SW 1271 (cell line): ENCODE measurements at places on chromosomes 3 and 15.

GRCh38 chr3:150174179-150174578, 203.5 kb upstream of the PFN2 start:
- no peak for DNase-seq

DNA sequence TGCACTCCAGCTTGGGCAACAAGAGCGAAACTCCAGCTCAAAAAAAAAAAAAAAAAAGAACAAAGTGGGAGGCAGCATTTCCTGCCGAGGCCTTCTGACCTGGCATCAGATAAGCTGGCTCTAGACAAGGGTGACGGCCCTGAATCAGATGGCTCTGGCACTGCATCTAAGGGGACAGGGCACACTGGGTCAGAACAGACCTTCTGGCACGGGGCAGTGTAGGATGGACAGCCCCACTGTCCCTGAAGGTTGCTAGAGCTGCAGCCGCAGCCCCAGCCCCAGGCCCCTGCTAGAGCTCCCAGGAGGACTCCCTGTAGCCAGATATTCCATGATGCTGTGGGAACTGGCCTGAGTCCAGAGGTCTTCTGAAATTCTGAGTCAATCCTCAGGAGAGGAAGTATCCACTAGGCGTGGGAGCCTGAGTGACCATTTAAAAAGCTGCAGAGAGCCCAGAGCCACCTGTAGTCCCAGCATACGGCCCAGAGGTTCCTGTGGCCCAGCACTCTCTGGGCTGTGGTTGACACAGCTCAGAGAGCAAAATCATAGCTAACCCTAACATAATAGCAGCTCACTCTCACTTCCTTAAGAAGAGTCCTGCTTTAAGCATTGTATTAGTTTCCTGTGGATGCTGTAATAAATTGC, 69.2 kb upstream of the MFGE8 start:
- no peak for DNase-seq

DNA sequence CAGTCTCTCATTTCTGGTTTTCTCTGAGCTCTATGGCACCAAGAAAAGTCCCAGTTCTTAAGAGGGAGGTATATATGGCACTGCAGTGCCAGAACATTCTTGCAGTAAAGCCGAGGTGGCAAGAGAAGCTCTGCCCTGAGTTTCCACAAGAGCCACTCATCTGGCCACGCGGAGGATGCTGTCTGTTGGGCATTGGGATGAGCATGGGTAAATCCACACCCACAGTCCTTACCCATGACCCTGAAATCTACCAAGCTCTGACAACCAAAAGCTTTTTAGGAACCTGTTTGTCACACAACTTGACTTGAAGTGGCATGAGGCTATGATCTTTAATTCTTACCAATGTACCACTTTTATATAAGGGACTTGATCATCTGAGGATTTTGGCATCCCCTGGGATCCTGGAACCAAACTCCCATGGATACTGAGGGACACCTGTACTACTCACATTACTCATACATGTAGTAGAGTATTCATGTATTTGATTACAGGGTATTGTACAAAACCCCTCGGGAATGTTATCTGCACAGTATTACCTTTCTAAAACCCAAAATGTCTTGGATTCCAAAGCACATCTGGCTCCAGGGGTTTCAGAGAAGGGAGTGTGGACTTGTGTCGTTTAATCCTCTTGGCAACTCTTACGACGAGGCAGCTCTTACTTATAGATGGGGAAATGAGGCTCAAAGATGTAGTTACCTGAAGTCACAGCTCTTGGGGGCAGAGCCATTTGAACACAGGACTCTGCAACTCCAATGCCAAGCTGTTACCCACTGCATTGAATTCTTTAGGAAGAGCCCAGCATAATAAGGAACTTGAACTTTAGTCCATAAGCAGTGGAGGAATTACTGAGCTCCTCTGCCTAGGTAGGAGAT, 8.8 kb downstream of the RPL32 start:
- no peak for DNase-seq

DNA sequence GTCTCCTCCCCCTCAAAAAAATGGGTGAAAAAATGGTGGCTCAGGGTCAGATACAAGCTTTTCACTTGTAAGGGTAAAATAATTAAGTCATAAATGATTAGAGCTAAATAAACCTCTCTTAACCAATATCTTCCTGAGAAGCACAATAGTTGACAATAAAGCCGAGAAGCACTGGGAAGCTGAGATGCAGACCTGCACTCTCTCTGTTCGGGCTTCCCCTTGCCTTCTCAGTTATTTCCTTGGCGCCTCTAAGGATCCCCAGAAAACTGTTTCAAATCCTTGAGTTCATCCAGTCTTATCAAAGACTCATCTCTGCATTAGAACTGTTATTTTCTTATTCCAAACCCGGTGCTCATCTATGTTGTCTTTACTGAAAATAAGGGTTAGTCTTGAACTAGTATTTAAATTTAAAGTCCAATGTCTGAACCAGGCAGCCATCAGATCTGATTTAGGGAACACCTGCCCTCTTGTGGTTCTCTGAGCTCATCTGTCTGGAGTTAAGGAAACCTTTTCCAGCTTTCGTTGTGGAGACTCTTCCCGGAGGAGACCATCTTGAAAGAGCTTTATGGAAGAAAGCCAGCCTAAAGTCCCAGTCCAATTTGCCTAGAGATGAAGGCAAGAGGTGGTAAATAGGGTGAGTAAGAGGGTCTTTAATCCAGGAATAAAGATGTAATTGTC, 256.4 kb upstream of the MCTP2 start:
- DNase-seq, result no peak

DNA sequence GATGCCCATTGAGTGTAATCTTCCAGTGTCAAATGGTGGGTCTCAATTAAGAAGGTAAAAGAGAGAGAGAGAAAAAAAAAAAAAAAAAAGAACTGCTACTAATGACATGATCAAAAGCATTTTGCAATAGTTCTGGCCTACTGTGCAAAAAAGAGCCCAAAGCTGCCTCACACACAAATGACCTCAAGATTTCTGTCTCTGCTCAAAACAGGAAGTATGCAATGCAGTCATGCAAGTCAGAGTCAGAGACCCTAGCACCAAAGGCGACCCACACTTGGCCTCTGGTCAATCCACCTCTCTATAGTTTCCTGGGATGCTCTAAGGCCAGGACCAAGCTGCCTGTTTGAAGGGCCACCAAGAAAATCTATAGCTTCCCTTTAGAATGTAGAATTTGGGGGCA, 323.5 kb downstream of the VPS13C start:
- DNase-seq, result no peak

DNA sequence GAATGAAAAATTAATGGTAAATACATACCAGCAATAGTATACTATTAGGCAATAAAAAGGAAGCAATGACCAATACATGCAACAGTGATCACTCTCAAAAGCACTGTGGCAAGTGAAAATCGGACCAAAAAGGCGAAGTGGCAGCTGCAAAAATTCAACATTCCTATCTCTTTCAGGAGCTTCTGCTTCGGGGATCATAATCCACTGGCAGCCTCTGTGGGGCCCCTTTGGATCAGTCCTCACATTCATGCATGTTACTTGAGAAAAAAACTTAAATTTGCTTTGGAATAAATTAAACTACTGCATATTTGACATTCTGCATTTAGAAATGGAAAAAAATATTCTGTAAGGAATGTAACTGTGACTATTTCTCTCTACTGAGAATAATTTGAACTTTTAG, 425.6 kb downstream of the NR2F2 start:
- DNase-seq, result no peak

DNA sequence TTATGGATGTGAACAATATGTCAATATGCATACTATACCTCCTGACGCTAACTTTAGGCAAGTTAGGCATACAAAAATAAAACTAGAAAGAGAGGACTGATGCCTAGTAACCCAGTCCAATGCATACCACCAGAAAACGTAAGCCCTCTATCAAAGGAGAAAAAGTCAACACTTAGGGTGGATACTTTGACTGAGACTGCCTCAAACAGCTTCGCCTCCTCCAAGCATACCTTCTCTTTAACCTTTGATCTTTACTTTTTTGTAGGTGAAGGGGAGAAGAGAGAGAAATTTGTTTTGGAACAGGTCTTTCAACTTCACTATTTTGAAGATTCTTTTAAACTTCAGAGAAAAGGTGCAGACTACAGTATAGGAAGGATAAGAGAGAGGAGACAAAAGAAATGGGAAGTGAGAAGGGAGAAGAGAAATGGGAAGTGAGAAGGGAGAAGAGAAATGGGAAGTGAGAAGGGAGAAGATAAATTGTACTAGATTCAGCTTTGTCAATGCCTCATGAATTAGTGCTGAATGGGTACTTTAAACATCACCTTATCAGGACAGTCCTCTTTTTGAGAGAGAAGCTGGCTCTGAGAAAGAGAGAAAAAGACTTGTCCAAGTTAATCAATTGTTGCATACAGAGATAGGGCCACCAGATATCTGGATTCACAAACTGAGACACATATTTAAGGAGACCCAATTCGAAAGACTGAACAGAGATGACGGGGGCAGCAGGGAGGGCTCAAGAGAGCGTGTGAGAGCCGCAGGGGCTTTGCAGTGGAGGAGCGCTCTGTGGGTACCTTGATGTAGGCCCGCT, 1.0 kb downstream of the P3H2 start:
- no peak for DNase-seq

GRCh38 chr15:74191798-74192197, 10.8 kb downstream of the STRA6 start:
- no peak for DNase-seq

DNA sequence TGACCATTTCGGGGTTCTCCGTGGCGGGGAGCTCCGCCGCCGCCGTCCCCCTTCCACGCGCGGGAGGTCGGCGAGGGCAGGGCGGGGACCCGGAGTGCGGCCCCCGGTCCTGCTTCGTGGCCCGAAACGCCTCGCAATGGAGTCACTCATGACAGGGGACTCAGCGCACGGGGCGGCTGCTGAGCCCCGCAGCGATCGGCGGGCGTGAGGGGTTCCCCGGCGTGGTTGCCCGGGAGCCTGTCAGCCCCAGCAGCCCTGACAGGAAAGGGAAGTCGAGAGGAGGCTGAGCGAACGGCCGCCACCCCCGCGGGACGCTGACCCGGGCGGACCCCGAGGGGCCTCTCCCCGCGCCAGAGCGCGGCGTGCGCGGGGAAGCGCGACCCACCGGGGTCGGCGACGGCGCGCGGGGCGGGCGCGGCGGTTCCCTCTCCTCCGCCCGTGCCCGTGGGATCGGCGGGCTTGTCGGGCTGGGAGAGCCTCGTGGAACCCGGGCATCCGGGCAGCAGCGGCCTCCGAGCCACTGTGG, 564 bp upstream of the PIGZ start:
- DNase-seq, result no peak

DNA sequence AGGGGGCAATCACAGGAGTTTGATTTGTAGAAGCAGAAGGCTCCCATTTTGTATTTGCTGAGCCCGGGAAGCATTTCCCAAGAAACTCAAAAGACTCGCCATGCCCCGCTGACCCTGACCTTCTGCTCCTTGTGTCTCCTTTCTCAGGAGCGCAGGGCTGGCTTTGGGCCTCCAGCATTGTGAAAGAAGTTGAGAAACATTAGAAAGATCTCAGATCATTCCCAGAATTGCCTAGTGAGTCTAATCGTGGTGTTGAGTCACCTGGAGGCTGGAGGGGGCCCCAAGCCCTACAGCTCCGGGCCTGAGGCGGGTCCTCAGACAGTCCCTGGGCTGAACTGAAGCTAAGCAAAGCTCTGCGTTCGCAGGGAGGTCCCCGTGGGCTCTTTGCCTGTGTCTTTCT, 10.9 kb upstream of the PIGZ start:
- DNase-seq, result no peak

- no peak for DNase-seq
Measured at GRCh38 chr3:136136454-136136853, 59.7 kb downstream of the MSL2 start.

DNA sequence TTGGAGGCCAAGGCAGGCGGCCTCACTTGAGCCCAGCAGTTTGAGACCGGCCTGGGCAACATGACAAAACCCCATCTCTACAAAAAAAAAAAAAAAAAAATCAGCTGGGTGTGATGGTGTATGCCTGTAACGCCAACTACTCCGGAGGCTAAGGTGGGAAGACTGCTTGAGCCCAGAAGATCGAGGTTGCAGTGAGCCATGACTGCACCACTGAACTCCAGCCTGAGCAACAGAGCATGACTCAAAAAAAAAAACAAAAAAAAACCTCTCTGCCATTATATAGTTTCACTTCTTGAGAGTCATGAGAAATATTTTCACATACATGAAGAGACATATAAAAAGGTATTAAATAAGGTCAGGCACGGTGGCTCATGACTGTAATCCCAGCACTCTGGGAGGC, 45.9 kb upstream of the CP start:
- no peak for DNase-seq

GRCh38 chr3:169454823-169455222, 208.7 kb downstream of the MECOM start:
- no peak for DNase-seq

- no peak for DNase-seq
Measured at GRCh38 chr3:113551820-113552219, 19.5 kb downstream of the SIDT1 start.

DNA sequence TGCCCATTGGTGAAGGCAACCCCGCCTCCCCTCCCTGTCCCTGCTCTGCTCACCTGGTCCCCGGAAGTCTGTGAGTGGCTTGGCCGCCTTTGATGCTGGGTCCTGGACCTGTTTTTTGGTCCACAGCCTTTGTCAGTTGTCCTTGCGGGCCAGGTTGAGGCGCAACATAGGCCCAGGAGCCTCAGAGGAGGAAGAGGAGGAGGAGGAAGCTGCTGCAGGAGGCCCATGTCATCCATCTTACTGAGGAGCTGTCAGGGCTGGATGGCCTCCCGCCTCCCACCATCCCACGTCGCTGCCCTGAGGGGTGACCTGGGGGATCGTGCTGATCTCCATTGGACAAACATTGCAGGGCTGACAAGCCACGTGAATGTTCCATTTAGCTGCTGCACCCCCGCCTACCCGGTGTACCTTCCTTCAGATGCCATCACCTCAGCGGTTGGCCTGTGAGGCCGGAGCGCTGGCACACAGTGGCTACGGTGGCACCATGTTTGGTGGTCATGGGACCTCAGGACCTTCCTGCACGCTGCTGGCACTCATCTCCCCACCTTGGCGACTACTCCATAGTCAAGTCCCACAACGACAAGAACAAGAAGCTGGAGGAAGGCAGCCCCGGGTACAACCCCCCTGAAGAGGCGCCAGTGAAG, 106.3 kb downstream of the SMAD6 start:
- DNase-seq, result no peak

DNA sequence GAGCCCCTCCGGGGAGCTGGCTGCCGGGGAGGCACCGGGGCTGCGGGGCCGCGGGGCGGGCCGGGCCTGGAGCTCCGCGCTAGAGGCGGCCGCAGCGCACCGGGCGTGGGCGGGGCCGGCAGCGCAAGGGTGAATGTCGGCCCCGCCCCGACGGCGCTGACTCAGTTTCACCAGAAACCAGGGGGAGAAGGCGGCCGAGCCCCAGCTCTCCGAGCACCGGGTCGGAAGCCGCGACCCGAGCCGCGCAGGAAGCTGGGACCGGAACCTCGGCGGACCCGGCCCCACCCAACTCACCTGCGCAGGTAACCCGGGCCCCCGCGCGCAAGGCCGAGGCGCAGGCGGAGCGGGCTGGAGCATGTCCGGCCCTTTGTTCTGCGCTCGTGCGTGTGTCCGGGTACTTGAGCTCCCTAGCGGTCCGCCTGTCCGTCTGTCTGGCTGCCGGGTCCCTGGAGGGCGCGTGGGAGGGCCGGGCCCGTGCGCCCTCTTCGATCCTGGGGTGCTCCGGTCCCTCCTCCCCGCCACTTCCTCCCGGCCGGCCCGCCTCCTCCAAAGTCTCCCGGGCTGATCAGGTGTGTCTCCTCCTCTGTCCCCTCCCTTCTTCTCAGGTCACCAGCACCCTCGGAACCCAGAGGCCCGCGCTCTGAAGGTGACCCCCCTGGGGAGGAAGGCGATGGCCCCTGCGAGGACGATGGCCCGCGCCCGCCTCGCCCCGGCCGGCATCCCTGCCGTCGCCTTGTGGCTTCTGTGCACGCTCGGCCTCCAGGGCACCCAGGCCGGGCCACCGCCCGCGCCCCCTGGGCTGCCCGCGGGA, at the start of gene SPINT1:
Gene SPINT1 (plus strand): TSS at position 164 of the 811 bp plus-strand sequence. CDS start 507 bp downstream, at position 671.
- DNase-seq, result no peak
